Activated CD4-positive, alpha-beta T cell treated with anti-CD3 and anti-CD28 coated beads, Interleukin-2, amount 50 U/mL, for 1 hour (primary cell): ENCODE measurements at places on chromosomes 13 and 19.

DNA sequence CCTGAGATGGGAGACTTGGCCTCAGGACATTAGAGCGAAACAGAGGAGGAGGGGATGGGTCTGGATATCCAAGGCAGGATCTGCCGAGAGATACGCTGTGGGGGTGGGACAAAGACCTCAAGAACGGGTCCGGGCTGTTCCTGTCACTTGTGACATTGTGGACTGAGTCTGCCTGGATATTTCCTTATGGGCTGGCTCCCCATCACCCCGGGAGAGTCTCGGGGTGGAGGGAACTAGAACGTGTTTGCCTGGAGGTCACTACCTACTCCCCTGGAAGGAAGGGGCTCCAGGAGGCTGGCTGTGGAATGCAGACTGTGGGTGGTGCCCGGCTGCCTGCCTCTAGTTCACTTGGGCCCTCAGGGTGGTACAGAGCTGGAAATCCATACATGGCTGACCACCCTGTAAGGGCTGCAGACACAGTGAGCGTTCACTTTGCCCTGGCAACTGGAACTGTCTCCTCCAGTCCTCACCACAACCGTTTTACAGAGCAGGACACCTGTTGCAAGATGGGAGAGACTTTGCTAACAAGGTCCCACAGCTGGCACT, 26.4 kb downstream of the DNM2 start:
- no peak for DNase-seq

- no peak for DNase-seq
Observed at GRCh38 chr13:90014038-90014437, 1333.4 kb upstream of the MIR17HG start.

GRCh38 chr19:58054901-58055874, 3.9 kb upstream of the ZNF135 start:
- DNase-seq: no peak

GRCh38 chr19:13781547-13781946, 7.3 kb downstream of the C19orf53 start:
- no peak for DNase-seq

GRCh38 chr19:28332351-28332750, 880.6 kb downstream of the UQCRFS1 start:
- DNase-seq: no peak

- DNase-seq: no peak
Observed at GRCh38 chr19:38093154-38093553, 130.9 kb downstream of the DPF1 start.

GRCh38 chr19:4284176-4284958, 5.3 kb downstream of the SHD start:
- DNase-seq: no peak

- DNase-seq: no peak
Observed at GRCh38 chr19:46413262-46414031, at the start of gene CCDC8. Gene CCDC8, minus strand, starts transcription at chr19:46413564. Its CDS starts 754 bp downstream, at chr19:46412810.

- no peak for DNase-seq
Observed at GRCh38 chr19:51948975-51949374, 21.7 kb downstream of the ZNF613 start.

DNA sequence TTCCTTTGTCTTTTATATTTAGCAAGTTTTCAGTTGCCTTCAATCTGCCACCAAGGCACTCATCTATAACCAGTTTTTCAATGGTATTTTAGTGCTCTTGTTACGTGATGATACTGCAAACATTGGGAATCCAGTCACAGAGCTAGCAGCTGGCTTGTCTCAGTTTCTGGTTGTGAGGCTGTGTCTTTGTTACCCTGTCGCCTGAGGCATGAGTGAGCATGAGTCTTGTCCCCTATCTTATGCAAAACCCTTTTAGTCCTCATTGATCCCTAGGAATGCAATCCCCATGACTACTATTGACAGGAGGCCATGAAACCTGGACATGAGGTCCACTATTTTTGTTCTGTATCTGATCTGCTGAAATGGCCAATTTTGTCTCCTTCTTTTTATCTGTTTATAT, 391.0 kb downstream of the LMO7 start:
- no peak for DNase-seq
